ENCODE measurements at places on chromosomes 2 and 18.

DNA sequence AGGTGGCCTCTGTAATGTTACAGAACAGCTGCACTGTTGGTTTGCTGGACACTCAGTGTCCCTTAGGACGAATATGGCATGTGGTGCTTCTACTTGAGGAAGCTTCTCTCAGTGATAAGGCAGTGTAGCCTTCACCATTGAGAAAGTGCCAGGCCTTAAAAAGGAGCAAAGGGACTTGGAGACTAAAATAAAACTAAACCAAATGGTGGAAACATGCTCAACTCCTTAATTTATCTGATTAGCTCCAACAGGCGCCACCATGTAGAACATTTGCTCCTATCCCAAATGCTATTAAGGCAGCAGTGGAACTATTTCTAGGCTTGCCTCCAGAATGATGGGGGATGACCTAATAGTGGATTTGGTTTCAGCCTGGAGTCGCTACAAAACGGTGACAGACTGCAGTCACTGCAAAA, 77.5 kb upstream of the MYL1 start:
- no peak for DNase-seq

DNA sequence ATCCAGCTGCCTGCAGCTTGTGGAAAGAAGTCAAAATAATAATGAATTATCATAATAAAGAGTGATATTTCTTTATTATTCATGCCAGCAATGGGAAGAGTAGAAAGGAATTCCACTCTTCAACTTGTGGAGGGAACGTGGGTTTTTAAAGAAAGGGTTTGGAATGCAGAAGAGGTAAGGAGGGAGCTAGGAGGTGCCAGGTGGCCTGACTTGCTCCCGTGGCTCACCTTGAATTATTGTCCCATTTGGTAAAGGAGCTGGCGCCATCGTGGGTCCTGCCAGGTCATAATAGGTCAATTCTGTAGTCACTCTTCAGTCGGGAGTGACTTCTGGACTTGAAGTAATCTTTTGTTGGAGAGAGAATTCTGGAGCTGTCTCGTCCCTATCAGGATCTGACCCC, 95.2 kb upstream of the BARD1 start:
- DNase-seq = no peak

- no peak for DNase-seq
Observed at GRCh38 chr2:113186433-113186796, 12.6 kb downstream of the PSD4 start.

DNA sequence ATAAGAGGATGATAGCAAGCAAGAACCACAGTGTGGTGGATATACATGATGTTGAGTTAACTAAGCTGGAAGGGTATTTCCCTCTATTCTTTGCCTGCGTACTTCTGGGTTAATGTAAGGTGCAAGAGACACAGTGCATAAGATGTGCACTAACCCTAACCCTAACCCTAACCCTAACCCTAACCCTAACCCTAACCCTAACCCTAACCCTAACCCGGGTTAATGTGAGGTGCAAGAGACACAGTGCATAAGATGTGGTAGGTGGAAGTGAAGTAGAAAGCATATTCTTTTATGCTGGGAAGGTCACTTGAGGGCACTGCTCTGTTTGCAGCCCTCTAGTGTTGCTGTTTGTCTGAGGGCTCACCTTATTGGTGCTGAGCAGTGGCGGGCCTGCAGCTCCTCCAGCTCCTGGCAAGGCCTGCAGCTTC, 181.5 kb upstream of the ITGA4 start:
- no peak for DNase-seq

DNA sequence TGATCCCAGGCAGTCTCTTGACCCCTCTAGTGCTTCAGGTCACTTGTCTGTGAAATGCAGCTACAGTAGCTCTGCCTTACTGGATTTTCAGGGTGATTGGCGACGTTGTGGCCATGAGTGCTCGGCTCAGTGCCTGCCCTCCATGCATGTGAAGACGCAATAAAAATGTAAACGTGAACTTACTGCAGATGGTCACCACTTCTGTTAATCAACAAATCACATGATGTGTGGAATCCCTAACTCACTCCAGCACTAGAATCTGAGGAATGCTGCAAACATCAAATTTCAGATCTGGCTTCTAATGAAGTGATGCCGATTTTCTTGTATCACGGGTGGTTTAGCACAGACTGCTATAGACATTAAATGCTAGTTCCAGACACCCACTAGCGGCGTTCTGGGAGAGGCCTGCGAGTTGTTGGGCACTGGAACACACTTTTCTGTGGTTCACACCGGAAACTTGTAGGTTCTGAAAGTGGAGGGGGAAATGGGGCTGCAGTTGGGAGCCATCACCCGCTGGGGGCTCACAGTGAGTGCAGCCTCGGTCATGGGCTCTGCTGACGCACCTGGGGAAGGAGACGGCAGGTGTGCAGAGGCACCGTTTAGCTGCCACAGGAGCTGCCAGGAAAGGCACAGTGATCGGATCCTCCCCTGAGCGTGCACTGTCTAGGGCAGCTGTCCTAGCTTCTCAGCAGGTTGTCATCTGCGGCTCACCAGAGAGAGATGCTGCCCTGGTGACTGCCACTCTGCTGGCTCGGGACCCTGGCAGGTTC, 6.5 kb downstream of the CNDP1 start:
- no peak for DNase-seq

GRCh38 chr2:212923393-212923792, 228.0 kb downstream of the IKZF2 start:
- no peak for DNase-seq

- DNase-seq = no peak
Observed at GRCh38 chr2:53610260-53610659, 157.3 kb upstream of the CHAC2 start.

DNA sequence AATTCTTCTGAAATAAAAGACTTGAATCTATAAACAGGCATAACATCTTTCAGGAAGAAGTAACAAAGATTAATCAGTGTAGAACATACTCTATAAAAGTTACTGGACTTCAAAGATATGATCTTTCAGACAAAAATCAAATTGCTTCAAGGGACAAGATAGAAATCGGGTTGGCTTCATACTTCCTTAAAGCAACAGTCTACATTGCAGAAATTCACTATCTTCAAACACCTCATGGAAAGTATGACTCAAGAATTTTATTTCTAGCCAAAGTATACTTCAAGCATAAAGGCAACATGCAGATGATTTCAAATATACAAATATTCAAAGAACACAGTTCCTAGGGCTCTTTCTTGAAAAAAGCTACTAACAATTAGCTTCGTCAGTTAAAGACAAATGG, 240.7 kb downstream of the SRBD1 start:
- no peak for DNase-seq

- DNase-seq = no peak
Observed at GRCh38 chr2:215970425-215970824, 42.9 kb downstream of the MREG start.

DNA sequence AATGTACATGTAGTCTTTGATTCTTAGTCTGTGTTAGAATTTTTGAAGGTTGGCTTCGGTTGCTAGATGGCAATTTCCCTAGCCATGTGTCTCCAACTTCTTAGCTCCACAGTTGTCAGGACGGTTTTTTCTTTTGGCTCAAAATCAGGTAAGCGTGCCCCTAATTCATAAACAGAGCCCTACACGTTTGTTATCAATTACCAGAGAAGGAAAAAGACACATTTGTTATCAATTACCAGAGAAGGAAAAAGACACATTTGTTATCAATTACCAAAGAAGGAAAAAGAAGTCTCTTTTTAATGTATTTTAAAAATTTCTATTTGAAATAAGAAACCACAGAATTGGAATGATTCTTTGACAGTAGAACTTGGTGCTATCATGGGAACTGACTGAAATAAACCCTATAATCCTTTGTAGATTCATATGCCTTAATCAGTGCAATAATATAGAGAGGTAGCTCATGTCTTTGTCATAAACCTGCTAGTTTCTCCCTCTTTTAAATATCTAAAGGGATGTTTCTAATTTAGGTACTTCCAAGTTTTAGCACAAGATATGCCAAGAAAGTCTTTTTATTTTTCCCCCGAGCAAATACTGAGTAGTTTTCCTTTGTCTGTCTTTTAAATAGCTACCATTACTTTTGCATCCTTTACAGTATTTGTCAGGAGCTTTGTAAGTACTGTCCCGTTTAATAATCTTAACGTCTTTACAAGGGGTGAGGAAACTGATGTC, 35.9 kb downstream of the CAMKMT start:
- DNase-seq = no peak

GRCh38 chr18:13380691-13381070, 162.1 kb downstream of the LDLRAD4 start:
- no peak for DNase-seq

DNA sequence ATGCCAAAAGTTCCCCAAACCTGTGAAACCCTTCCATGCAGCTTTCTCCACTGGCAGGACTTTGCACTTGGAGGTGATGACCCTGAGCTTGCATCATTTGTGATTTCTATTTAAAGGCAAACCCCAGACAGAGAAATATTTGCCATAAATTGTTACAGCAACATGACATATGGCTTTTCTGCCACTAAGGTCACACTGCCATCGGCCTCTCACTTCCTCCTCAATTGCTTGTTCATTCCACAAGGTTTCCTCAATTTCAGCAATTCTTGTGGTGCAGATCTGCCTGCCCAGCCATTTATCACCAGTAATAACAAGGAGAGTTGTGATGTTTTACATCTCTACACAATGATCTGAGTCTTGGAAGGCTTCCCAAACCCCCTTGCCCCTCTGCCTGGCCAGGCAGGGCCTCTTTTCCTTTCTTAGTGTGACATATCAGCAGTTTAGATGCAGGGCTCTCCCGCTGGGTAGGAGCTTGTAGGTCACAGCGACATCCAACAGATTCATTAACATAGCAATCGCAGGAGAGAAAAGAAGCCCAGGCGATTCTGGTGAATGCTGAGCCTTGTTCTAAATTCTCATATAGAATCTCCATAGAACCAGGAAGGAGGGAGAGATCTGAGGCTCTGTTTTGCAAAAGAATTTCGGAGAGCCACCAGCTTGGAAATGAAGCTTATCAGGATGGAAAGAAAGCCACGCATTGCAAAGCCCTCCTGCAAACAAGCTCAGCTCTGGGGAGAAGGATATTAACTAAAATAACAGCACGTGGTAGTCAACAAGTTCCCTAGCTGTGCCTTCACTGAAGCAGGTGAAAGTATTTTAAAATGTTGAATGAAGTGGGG, 46.7 kb upstream of the ITGA6 start:
- DNase-seq = peak; percentile 61

GRCh38 chr2:30549096-30549495, 102.0 kb downstream of the LCLAT1 start:
- DNase-seq = no peak

DNA sequence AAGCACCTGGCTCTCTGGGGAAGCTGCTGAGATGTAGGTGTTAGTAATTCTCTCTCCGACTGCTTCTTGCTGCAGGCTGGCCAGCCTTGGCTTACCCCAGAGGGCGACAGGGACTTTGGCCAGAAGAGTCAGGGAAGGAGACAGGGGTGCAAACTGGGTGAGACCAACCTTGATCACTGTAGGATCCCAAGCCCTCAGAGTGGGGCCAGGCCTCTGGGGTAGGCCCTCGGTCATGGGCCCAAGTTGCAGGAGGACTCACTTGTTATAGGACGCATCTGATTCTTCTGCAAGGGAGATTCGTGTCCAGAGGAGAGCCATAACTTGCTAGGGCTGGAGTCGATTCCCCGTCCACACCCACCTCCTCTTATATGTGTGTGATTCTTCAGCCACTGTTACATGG, 111.7 kb upstream of the SIX3 start:
- no peak for DNase-seq

- no peak for DNase-seq
Observed at GRCh38 chr2:66794070-66794469, 359.1 kb downstream of the MEIS1 start.

- DNase-seq = no peak
Observed at GRCh38 chr18:13300029-13300428, 81.5 kb downstream of the LDLRAD4 start.

GRCh38 chr2:20404950-20405349, 41.9 kb upstream of the RHOB start:
- DNase-seq = no peak

DNA sequence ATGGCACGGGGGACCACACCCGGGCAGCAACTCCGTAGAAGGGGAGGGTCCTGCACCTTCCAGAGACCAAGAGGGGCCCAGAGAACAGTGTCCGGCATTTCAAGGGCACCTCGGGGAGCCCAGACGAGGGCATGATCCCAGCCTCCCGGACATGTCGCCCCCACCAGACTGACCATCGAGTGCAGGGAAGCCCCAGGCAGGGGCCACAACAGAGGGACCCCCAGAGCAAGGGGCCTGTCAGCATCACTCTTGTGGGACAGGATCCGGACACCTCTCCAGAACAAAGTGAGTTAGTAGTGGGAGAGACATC, 50.4 kb upstream of the CTDP1 start:
- DNase-seq = no peak

- DNase-seq = no peak
Observed at GRCh38 chr2:138421971-138422335, 79.6 kb upstream of the SPOPL start.

GRCh38 chr2:105329561-105330495, at the start of gene TGFBRAP1:
Gene TGFBRAP1 (minus strand): TSS chr2:105329735. CDS start chr2:105308301, 21,434 bp downstream.
- peak; percentile 42 for DNase-seq

- no peak for DNase-seq
Observed at GRCh38 chr2:111710085-111710484, 173.9 kb downstream of the ANAPC1 start.

GRCh38 chr2:231433990-231434389, 30.3 kb downstream of the NCL start:
- no peak for DNase-seq

All from GDM1 (cell line).